C1 segment of cervical spinal cord (tissue), 14 donors: ENCODE measurements at places on chromosomes 16 and 17.

DNA sequence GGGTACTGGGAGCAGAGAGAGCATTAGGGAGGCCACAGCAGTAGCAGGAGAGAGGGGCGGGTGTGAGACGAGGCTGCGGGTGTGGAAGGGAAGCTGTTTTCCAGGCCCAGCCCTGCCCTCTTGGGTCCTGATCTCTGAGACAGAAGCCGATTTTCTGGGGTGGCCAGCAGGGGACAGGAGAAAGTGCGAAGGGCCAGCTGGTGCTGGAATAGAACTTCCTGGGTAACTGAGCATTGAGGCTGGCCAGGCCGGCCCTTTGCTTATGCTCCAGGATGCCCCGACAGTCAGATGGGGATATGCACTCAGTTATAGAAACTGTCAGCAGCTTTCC lies 804 bp downstream of the BTBD17 start:
- DNase-seq, result no peak

DNA sequence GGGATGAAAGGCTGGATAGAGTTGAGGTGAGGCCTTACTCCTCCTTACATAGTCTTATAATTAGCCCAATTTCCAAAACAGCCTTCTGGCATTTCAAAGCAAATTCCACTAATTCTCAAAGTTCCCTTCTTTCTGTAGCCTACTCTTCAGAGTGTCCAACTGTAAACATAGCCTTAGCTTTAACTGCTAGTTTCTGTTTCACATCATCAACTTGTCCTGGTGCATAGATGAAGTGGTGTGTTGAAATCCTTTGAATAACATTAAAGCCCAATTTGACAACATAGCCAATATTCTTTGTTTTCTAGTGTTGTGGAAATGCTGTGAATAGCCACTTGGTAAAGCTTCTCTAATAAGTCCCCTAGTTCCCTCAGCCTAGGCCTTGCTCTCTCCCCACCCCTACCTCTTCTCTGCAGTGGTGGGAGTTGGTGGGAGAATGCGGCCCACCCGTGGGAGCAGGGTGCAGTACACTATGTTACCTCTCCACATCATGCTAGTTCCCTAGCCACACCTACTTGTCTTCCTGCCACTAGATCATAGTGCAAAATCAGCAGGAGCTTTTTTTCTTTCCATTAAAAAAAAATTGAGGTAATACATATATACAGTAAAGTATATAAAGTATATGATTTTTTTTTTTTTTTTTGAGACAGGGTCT lies 127.0 kb upstream of the HAS3 start:
- no peak for DNase-seq

- no peak for DNase-seq
These were observed 2.9 kb downstream of the NKD1 start for GRCh38 chr16:50550866-50551641.

- peak; percentile 20 for DNase-seq
These were observed 773 bp downstream of the BLTP2 start for GRCh38 chr17:28643983-28644786.

DNA sequence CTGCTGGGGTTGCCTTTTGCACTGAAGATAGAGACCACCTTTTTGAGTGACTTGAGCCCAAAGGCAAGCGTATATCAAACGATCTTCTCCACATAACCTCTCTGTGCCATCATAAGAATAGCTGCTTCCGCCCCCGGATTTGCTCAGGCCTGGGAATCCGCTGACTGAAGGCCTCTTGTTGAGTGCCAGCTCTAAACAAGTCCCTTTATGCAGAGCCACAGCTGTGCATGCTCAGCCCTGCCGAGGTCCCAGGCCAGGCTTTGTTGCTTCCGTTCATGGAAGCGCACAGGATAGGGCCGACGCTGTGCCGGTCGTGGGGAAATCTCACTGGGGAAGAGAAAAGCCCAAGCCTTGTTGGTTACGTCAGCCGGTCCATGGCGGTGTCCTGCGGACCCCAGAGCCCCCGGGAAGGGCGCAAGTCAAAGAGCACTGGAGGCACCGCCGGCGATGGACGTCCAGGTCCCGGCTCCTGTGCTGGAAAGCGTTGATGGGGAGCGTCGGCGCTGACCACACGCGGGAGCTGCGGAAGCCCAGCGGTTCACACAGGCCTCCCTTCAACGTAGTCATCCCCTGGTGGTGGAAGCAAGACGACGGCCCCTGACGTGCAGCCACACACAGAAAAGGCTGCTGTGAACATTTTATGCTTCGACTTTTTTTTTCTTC lies 23.5 kb upstream of the RPL13 start:
- peak; percentile 62 for DNase-seq

GRCh38 chr17:10126276-10126615 lies 72.2 kb downstream of the GAS7 start:
- no peak for DNase-seq
